CD8-positive, alpha-beta memory T cell (primary cell): ENCODE measurements at places on chromosomes 1 and 21.

- DNase-seq = no peak
Observed at GRCh38 chr1:152981146-152981871, 2.6 kb upstream of the SPRR1A start.

DNA sequence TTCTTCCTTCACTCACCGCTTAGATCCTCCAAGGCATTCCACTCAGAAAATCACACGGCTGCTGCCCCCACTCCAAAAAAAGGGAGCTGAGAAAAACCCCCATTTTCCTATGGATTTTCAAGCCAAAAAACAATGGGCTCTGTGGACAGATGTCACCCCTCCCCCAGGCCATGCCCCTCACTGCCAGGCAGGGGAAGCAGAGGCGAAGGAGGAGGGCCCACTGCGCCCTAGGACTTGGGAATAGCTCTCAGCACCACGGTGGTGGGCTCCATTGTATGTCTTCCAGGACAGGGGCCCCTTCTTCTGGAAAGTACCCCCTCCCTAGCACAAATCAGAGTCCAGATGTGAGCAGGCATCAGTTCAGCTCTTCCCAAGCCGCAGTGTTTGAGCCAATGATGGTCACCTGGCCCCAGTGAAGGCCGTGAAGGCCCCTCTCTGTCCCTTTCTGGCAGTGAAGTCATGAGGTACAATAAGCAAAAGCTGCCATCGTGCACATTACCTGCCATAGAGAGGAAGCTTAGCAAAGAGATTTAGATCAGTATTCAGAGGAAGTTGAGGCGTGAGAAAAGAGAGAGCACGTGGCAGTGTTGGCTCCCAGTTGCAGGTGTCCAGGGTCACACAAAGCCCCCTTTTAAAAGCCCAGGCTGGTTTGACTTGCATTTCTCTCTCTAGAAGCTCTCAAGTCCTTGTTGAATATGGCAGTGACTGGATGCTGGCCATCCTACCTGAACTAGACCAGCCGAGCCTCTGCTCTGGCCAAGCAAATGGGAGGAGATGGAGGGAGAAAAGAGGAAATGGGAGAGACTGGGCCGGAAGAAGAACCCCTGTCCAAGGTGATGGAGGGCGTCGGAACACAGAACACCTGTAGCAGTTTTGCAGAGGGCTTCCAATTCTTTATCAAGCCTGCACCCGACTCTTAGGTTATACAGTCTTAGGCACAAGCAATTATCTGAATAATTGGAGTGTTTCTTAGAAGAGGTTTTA, 149.0 kb downstream of the TOMM20 start:
- no peak for DNase-seq

DNA sequence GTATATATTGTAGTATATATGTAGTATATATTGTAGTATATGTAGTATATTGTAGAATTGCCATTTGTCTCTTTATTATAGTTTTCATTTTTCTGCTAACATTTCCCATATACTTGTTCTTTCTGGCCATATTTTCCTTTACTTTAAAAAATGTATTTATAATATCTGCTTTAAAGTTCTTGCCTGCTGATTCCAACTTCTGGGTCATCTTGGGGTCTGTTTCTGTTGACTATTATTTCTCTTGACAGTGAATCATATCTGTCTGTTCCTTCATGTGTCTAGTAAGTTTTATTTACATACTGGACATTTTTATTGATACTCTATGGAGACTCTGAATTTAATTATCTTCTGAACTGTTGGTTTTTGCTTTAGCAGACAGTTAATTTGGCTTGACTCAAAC, 45.9 kb downstream of the MARK1 start:
- DNase-seq = no peak

DNA sequence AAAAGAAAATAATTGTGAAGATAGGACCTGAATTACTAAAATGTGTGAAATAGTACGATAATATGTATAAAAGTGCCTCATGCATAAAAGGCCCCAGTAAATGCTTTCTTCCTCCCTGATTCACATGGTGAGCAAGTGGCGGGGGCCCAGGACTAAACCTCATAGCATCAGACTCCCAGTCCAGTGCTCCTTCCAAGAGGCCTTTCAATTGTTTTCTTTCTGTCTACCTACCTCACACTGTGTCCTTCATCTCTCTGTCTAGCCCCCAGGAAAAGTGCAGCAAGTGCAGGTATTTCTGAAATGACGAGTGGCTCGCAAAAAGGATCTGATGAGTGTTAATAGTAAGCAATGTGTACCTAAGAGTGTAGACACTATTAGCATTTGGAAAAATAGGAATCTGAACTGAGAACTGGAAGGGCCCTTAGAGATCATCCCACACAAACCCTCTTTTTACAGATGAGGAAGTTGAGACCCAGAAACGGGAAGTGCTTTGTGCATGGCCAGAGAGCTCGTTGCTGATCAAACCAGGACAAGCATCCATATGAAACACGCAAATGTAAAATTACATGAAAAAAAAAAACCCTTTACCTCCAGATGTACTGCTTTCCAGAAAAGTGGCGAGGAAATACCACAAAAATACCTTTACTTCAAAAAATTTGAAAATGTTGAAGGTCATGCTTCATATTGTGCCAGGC, 118.2 kb upstream of the HOOK1 start:
- DNase-seq = no peak

DNA sequence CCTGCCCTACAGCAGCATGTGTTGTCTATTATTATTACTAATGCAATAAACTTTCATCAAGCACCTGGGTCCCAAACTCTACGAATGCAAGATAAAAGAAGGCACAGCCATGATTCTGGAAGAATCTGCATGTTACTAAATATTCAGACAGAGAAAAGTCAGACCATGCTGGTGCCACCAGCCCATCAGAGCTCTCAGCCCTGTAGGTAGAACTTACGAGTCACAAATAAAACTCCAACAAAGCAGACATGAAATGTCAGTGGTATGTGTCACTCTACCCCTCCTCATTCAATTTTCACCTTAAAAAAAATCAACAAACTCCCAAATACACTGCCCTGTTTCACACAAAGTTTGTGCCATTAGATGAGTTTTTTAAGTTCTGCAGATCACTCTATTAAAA, 62.4 kb upstream of the TIAM1 start:
- no peak for DNase-seq

GRCh38 chr21:40547906-40548513, 298.9 kb downstream of the DSCAM start:
- DNase-seq = no peak

DNA sequence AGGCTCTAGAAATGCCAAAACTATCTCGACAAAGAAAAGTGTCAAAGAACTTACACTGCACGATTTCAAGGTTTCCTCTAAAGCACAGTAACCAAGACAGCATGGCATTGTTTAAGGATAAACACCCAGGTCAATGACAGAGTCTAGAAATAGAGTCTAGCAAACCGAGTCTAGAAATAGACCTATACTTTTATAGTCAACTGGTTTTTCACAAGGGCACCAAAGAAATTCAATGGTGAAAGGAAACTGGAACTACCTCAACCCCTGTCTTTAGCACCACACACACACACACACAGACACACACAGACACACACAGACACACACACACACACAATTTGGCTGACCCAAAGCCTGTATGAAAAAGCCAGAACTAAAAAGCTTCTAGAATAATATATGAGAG, 67.1 kb upstream of the PGBD5 start:
- DNase-seq = no peak

GRCh38 chr1:211639475-211640300, 35.7 kb downstream of the NEK2 start:
- no peak for DNase-seq

GRCh38 chr1:112904071-112904830, 51.7 kb downstream of the SLC16A1 start:
- no peak for DNase-seq

- no peak for DNase-seq
Observed at GRCh38 chr1:181015251-181015615, 7.4 kb downstream of the STX6 start.

- no peak for DNase-seq
Observed at GRCh38 chr1:30888391-30888790, 20.2 kb downstream of the SDC3 start.

DNA sequence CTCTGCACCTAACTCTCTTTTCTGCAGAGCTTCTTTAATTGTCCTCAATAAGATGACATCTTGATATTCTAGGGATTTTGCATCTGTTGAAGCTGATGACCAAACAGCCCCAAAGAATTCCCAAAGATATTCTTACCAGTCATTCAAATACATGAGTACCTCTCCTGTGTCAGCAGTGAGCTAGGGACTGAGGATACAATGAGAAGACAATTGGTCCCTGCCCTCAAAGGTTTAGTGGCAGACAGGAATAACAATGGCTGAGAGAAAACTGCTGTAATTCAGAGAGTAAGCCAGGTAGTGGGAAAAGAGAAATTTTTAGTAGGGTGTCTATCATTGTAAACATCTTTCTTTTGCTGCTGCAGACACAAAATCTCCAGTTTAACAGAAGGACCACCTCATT, 5.9 kb downstream of the MCOLN3 start:
- DNase-seq = no peak

GRCh38 chr1:228478912-228479711, 8.1 kb upstream of the RNF187 start:
- DNase-seq = no peak

DNA sequence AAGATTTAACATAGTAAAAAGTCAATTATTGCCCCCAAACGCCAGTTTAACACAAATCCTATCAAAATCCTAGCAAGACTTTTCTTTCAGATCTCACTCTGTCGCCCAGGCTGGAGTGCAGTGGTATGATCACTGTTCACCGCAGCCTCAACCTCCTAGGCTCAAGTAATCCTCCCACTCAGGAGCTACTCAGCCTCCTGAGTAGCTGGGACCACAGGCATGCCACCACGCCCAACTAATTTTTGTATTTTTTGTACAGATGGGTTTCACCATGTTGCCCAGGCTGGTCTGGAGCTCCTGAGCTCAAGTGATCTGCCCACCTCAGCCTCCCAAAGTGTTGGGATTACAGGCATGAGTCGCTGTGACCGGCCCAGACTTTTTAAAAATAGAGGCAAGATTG, 4.8 kb downstream of the SNIP1 start:
- DNase-seq = no peak
